Inflammatory macrophage treated with lipopolysaccharide for 4 hours (primary cell): ENCODE measurements at places on chromosomes 16 and 17.

DNA sequence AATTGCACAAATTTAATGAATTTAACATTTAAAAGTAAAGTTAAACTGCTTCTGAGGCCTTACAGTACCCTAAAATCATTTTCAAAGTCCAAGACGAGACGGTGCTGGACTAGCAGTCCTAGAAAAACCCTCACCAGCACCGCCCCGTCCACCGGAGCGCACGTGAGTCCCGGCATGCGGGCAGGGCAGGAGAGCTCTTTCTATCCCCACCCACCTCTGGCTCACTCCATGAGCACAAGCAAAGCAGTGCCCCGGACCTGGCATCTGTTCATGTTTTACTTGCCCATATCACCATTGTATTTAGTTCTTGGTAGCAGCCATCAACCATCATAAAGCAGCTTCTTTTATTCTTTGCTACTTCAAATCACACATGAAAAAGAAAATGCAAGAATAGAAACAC, 41.7 kb downstream of the ANKRD11 start:
- no peak for DNase-seq

DNA sequence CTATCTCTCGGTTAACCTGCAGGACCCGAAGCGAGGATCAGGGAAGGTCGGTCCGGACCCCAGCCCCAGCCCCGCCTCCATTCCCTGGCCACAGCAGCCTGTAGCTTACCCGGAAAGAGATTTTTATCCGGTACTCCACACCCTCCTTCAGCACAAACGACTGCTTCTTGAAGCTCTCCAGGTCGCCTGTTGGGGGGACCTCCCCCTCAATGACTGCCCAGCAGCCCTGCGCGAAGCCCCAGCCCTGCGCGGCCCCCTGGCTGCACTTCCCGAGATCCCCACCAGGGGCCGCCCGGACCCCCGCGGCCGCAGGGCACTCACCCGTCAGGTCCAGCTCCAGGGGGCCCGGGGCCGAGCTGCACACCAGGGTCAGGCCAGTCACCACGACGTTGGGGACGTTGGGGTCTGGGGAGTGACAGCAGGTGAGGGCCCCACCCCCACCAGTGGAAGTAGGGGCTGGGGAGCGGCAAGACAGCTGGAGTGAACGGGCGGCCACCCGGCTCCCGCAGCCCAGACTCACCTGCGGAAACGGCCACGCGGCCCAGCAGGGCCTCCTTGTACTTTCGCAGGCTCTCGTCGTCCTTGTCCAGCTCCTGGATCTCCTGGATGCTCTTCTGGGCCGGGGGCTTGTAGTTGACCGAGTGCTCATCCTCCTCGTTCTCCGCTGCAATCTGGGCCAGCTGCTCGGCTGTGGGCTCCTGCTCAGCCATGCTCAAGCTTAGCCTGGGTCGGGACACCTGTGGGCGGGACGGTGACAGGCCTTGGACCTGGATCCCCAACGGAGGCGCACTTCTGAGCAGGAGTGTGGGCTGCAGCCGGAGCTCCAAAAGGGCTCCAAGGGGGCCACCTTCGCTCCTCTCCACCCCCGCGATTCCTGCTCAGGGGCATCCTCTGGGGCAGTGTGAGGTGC, 1.7 kb downstream of the ARHGDIA start:
- DNase-seq: no peak

- DNase-seq: no peak
These were observed 5.9 kb downstream of the KRT31 start for GRCh38 chr17:41391535-41391934.

DNA sequence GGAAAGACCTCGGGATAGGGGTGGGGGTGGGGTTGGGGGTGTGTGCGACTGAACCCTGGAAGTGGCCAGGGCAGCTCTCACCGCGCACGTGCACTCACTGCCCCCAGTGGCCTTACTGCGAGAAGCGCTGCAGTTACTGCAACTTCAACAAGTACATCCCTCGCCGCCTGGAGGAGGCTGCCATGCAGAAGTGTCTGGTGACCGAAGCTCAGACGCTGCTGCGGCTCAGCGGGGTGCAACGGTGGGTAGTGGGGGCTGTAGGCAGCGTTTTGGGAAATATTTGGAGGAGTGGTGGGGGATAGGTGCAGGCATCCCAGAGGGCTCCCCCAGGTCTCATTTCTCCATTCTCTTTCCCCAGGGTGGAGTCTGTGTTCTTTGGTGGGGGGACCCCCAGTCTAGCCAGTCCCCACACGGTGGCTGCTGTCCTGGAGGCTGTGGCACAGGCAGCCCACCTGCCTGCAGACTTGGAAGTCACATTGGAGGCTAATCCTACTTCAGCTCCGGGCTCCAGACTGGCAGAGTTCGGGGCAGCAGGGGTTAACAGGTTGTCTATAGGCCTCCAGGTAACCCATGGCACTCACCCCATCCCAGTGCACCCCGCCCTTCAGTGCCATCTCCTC, 972 bp downstream of the RSAD1 start:
- peak; percentile 76 for DNase-seq

GRCh38 chr16:69188716-69189115, 1.8 kb downstream of the SNTB2 start:
- no peak for DNase-seq

- DNase-seq: no peak
These were observed 7.1 kb downstream of the ASB16 start for GRCh38 chr17:44177640-44178039.

- DNase-seq: no peak
These were observed 97.0 kb downstream of the WWOX start for GRCh38 chr16:78196502-78196901.

- no peak for DNase-seq
These were observed 406.5 kb downstream of the SHISA9 start for GRCh38 chr16:13307851-13308250.

- peak; percentile 95 for DNase-seq
These were observed at the start of gene EVI2B for GRCh38 chr17:31313982-31314781. Gene EVI2B (minus strand): TSS chr17:31314054. CDS start chr17:31305609, 8,445 bp downstream.

- DNase-seq: no peak
These were observed 2.1 kb upstream of the ADCY7 start for GRCh38 chr16:50263940-50264929.

- no peak for DNase-seq
These were observed 2.2 kb downstream of the KRT12 start for GRCh38 chr17:40864661-40865390.

DNA sequence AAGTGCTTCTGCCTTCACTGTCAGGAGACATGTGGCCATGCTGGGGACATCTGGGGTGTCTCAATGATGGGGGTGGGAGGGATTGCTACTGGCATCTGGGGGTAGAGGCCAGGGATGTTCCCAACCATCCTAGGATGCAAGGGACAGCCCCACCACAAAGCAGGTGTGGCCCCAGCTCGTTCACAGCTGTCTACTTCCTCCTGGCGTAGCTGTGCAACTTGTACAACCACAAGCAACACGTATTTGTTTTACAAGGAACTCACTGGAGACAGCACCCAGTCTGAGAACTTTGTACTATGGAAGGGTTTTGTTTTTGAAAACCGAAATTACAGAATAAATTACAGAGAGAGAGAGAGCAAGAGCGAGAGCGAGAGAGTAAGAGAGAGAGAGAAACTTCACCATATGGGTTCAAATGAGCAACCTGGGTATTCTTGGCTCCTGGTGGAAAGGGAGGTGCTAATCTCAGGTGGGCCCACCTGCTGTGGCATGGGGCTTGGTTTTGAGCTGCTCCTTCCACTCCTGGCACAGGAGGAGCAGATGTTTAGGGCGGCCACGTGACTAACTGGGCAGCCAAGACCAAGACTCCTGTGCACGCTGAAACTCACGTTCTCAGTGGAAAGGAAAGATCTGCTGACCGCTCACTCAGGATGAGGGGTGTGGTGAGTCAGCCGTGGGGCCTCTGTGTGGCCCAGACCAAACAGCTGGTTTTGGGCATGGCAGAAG, 17.5 kb upstream of the TNFRSF13B start:
- no peak for DNase-seq

GRCh38 chr16:79395591-79395990, 204.9 kb downstream of the MAF start:
- peak; percentile 23 for DNase-seq

- DNase-seq: no peak
These were observed 163.8 kb downstream of the NTN1 start for GRCh38 chr17:9185142-9185541.

GRCh38 chr16:25512041-25512440, 179.7 kb upstream of the HS3ST4 start:
- DNase-seq: no peak

DNA sequence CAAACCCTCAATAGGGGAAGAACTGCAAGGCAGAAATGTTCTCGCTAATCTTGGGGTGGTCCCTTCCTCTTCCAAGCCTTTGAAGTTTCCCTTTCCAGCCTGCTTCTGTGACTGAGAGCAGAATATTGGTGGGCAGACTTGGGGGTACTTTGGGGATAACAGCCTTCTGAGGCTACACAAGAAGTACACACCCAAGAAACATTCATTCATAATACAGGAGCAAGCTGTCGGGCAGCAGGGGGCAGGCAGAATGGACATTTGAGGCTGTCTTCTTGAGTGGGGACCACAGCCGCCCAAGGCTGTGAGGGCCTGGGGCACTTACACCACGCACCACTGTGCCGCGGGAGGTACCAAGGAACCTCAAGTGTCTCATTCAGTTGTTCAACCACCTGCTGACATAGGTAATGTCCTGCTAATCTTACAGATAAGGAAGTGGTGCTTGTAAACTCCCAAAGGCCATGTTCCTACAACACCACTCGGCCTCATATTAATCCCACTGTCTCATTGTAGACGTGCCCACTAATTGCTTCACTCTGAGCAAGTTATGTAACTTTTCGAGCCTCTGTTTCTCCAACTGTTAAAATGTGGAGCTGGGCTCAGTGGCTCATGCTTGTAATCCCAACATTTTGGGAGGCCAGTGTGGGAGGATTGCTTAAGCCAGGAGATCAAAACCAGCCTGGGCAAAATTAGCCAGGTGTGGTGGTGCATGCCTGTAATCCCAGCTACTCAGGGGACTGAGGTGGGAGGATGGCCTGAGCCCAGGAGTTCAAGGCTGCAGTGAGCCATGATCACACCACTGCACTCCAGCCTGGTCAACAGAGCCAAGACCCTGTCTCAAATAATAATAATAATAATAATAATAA, 2.5 kb upstream of the MRPS23 start:
- DNase-seq: no peak

DNA sequence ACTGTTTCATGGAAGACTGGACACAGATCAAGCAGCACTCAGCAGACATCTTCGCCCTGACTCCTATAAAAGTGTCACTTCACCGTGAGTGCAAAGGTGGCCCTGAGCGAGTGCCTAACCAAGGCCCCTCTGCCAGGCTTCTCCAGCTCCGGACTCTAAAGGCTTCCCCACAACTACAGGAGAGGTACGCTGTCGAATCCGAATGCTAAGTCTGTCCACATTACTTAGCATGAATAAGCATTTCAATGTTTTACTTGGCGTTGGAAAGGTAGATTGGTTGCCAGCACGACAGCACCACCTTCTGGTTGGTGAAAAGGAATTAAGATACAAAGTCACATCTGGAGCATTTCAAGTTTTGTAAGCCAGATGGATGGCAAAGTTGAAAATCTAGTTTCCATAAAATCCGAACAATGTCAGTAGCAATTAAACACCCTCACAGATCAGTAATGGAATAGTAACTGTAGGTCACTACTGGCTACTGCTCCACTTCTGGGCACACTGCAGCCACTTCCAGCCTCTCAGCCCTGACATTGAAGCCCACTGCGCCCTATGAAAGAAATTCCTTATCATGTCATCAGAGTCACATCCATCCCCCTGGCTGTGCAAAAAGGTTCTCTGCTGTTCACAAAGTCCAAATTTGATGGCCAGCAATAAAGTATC, 100.9 kb downstream of the PARN start:
- DNase-seq: peak; percentile 61

DNA sequence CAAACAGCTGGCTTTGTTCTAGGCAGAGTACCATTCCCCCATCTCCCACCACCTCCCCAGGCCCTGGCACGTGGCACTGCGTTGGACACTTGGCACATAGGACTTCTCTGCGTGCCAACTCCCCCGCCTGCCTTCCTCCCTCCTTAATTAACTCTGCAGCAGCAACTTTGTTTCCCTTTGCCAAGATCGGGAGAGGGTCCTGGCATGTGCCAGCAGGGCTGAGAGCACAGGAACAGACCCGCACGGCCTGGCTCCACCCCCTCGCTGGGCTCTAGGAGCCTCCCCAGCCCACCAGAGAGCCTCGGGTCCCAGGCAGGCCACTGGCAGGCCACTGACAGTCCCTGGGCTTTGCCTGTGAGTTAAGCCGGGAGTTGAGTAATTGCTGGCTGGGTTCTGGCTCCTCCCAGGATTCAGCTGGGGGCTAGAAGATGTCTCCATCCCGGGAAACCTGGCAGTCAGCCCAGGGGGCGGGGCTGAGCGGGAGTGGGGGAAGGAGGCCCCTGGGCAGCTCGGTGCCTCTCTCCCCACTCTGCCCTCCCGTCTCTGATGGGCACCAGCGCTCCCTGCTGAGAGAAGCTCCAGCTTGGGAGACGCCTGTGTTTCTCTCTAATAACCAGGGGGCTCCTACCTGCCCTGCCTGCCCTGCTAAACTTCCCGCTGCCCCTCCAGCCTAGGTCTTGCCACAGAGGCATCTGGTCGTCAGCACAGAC, 224.0 kb upstream of the TNRC6C start:
- no peak for DNase-seq

GRCh38 chr17:7027335-7027734, 4.5 kb downstream of the BCL6B start:
- DNase-seq: no peak

- DNase-seq: no peak
These were observed 36.8 kb downstream of the TNRC6C start for GRCh38 chr17:77995146-77995852.

DNA sequence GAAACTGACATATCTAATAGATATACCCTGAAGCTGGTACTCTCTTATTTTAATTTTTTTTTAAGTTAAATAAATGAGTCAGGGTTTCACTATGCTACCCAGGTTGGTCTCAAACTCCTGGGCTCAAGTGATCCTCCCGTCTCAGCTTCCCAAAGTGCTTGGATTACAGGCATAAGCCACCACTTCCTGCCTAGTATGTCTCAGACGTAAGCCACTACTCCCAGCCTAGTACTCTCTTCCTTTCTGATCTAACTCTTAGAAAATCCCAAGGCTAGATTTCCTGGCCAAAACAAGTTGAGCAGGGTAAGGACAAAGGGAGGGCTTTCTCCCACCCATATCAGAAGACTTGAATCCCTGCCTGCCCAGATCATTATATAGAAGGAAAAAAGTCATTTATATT, 33.7 kb downstream of the HOXB1 start:
- DNase-seq: no peak

DNA sequence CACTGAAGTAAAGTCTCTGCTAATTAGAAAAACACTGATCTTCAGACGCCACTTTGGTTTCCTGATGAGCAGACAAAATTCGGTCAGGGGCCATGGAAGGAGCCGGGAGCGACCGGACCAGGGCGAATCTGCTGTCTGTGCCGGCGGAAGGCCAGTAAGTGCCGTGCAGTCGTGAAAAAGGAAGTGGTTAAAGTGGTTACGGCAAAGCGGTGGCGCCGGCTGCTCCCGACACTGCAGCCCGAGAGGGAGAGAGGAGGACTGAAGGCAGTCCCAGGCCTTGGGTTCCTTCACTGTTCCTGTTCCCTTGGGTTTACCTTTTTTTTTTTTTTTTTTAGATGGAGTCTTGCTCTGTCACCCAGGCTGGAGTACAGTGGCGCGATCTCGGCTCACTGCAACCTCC, 17.3 kb upstream of the HEXD start:
- DNase-seq: peak; percentile 74

GRCh38 chr17:36717088-36717487, 115.7 kb downstream of the MRM1 start:
- DNase-seq: no peak

- no peak for DNase-seq
These were observed 5.5 kb downstream of the PSMD12 start for GRCh38 chr17:67360880-67361279.

GRCh38 chr16:82118749-82119148, 51.3 kb downstream of the MPHOSPH6 start:
- no peak for DNase-seq

GRCh38 chr16:31010585-31011325, at the start of gene STX1B:
Gene STX1B (minus strand): TSS chr16:31010638. CDS start chr16:31010396, 242 bp downstream.
- no peak for DNase-seq
